NCI-H82 (cell line): ENCODE measurements at places on chromosomes 12 and 14.

- no peak for DNase-seq
Observed at GRCh38 chr12:22698576-22698975, 73.6 kb downstream of the ETNK1 start.

DNA sequence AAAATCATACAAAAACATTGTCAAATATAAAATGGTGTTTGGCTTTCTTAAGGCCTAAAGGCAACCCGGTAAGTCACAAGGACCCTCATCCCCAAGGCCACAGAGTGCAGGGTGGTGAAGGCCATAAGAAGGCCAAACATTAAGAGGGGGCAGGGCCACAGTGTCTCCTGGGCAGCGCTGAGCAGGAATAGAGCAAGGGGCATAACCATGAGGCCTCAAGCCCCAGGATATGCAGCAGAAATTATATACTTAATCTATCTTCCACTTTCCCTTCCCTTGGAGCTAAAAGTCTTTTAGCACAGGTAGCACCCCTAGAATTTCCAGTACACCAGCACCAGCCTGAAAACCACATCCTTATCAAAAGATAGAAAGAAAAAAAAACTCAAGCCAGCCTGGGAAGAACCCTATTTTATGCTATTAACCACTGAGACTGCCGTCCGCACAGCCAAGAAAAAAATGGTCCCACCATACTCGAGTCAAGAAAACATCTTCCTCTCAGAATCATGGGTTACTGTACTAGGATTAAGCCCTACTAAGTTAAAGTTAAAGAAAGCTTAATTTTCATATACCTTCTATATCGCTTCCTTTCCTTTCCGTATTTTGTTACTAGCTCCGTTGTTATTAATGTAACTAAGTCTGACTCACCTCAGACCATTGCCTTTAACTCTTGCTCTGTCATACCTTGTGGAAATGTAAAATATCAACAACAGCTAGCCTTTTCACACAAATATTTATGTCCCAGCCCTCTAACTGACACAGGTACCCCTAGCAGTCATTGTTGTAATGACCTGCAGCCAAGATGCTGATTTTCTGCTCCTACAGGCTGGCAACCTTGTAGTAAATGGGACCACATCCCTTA lies 20.1 kb downstream of the KLRK1 start:
- DNase-seq, result no peak

DNA sequence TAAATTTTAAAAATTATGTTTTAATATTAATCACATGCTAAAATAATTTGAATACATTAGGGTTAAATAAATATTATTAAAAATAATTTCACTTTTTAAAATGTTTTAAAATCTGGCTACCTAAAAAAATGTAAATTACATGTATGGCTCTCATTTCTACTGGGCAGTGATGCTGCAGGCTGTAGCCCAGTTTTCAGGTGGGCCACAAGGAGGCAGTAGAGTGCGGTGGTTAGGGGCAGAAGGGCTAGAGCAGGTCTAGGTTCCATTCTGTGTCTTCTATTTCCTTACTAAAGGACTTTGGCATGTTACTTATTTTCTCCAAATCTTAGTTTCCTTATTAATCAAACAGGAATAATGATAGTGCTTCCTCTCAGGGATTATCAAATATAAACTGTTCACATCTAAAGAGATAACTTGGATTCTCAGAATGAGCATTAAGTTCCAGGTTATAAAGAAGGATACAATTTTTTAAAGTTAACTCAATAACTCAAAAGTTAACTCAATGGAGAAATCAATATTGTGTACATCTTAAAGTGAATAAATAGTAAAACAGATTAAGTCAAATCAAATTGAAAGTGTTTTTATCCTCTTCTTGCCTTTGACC lies 54.9 kb upstream of the OVCH1 start:
- peak; percentile 70 for DNase-seq

DNA sequence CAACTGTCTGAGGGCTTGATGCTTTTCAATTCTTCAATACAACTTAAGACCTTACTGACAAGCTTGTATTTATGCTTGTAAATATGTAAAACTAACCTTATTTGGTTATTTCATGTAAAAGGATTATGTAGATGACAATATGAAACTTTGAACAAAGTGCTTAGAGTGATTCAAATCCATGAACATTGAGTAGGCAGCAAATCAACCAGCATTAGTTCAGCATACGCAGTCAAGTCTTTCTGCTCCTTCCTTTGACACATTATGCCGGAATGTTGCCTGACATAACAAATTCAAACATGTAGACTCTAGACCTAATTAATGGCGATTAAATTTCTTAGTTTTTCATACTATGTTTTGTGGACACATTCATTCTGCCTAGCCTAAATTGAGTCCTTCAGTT lies 105.2 kb downstream of the FGD4 start:
- no peak for DNase-seq

DNA sequence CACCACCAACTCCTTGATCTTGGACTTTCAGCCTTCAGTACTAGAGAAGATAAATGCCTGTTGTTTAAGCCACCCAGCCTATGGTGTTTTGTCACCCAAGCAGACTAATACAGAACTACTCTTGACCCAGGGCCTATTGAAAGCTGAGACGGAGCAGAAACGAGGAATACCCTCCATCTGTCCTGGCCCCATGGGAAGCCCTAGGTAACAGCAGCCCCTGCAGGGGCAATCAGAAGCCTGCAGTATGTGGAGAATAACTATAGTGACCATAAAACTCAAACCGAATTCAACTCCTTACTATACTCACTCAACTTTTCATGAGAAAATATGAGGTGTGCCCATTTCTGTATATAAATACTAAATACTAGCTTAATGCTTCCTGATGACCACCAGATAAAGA lies 307.4 kb downstream of the NUAK1 start:
- peak; percentile 54 for DNase-seq
